GM18507 (cell line): ENCODE measurements at places on chromosomes 7 and 10.

DNA sequence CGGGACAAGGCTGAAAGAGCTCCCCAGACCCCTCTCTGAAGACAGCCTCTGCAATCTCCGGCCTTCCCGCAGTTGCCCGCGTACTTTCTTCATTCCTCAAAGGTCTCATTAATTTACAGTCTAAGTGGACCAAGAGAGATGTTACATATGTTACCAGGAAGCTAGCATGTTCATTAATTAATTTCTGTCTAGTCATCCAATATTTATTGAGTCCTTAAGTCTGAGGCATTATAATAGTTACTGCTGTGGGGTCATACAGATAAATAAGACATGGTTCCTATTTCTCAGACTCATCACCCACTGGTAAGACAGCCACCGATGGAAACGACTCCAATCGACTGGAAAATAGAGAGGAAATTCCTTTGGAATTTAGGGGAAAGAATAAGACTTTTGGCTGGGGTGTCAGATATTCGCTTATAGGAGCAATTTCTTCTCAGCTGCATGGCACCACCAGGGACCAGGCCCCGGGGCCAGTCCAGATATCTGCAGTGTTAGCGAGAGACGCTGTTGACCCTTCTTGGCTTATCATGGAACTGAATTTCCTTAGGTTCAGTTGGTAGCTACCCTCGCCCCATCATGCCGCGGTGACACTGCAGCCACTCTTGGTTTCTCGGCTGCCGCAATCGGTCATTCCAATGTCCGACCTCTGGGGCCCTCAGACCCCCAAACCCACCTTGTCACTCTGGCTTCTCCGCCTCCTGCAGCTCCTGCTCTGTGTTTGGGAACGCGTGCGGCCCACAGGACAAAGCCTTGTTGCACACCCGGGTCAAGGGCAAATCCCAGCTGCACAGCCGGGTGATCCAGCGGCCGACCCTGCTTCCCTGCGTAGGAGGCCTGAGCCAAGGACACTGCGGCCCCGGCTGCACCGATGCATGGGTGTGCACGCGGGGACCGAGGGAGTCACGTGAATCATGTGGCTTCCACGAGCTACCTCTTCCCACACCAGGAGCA, 383.2 kb downstream of the DNAJB6 start:
- no peak for DNase-seq

- no peak for DNase-seq
Observed at GRCh38 chr7:87480386-87480785, 4.9 kb upstream of the ABCB4 start.

GRCh38 chr10:128908099-128908498, 558.9 kb upstream of the MGMT start:
- no peak for DNase-seq

- DNase-seq, result peak; percentile 17
Observed at GRCh38 chr7:67484244-67484751, 487.7 kb downstream of the TYW1 start.

- no peak for DNase-seq
Observed at GRCh38 chr7:88344956-88345832, 38.5 kb upstream of the STEAP4 start.

GRCh38 chr10:69051303-69051702, 36.6 kb upstream of the SRGN start:
- peak; percentile 37 for DNase-seq

DNA sequence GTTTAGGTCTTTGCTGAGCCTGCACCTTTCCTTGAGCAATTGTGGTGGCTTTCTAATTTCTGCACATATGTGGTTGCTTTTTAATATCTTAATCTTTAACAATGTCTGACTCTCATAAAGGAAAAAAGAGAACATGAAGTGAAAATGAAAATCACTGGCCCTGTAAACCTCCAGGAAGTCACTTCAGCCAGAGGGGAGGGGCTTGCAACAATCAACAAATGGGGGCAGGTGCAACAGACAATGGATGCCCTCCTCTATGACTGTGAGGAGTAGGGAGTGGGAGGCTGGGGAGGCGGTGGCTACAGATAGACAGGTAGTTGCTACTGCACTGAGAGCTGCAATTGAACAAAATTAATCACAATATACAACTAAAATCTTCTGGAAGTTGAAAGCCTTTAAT, 1377.4 kb downstream of the XPNPEP1 start:
- no peak for DNase-seq

DNA sequence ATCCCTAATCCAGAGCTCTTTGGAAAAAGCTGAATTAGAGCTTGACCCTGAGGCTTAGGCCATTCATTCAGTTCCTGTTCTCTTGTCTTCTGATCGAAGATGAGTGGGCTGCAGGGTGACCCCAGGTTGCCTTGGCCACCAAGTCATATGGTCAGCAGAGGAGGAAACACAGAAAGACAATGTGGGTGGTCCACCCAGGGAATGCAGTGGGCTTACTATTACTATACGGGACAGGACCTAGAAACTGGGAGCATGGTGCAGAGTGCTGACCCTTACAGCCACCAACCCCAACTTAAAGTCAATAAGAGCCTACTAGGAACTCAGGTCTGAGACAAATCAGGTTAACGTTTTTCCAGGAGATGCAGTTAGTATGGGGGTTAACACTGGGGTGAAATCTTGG, 200.5 kb downstream of the HERPUD2 start:
- no peak for DNase-seq

GRCh38 chr10:4867520-4868356, 41.7 kb downstream of the AKR1E2 start:
- DNase-seq, result no peak

DNA sequence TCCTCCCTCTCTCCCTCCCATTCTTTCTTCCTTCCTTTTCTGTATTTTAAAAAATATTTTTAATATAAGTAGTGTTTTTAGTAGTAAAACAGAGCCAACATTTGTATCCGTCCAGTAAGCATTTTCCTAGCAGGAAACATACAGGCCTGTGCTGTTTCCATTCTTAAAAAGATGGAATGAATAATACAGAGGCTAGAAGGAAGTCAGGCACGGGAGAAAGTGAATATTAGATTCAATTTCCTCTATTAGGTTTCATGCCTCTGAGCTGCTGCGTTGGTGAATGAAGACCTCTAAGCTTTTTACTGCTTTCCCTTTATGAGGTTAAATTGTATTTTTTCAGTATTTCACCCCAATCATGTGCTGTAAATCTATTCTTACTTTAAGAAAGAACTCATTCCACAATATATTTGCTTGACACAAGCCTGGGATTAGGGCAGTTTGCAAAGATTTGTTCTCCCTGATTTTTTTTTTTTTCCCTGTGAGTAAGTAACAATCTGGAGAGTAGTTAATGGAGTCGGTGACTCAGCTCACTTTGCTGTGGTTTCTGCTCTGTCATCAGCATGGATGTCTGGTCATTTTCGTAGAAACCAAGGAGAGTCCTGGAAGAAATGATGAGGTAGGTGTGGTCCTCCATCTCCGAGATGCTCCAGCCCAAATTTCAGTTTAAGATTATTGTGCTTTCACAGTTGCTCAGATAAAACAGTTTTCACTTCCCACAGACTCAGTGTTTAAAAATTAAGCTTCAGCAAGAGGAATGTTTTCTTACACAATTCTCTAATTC, 76.1 kb upstream of the PITRM1 start:
- DNase-seq, result no peak

- no peak for DNase-seq
Observed at GRCh38 chr7:26533217-26533616, 241.6 kb downstream of the SNX10 start.

- DNase-seq, result no peak
Observed at GRCh38 chr7:80312139-80312661, 177.6 kb downstream of the GNAI1 start.

DNA sequence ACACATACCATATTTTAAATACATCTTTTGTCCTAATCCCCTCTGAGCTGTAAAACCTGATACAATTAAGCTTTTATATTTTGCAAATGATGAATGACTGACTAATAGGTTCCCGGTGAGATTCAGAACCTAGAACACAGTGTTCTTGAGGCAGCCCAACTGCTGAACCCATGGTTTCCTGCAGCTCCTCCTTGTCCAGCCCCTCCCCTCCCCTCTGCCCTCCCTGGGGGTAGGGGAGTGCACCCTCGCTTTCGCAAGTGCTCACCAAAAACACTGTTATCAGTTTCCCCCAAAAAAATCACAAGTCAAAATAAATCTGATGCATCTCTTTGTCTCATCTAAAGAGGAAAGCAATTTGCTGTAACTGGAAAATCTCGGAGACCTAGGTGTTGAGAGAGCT, 602.8 kb downstream of the KCNMA1 start:
- no peak for DNase-seq

GRCh38 chr7:50304911-50305582, 531 bp downstream of the IKZF1 start:
- DNase-seq, result no peak
